ENCODE measurements at places on chromosomes 11 and 22.

- no peak for DNase-seq
These were observed 29.6 kb downstream of the SCUBE2 start for GRCh38 chr11:9061807-9062206.

DNA sequence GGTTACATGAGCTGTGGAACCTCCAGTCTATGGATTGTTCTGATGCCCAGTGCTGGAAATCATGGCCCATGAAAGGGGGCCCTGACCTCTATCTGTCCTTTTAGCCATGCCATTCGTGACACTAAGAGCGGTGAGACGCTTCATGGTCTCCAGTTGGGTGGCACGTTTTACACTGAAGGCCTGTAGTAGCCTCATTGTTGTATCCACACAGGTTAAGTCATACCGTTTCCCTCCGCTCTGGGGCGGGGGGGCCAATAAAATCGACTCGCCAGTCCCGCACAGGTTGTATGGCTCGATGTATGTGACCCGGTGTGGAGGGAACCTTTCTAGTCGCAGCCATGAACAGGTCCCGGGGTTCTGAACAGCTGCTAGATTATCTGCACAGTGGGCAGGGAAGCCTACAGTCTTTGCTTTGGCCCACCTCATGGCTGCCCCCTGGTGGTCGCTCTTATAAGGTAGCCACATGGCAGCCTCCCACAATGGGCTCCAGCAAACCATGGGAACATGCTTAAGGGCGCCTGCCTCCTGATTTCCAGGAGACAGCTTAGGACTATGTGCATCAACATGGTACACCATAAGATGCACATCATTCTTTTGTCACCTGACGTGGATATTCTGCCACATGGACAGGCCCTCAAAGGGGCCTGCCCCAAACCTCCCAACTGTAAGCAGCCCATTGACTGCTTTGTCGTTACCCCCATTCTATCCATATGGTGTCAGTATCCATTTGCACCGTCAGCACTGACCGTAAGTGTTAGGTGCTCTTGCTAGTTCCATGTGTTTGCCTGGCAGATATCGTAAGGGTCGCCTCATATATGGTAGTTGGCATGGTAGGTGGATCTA, 19.7 kb upstream of the APOL3 start:
- DNase-seq, result peak; percentile 97

DNA sequence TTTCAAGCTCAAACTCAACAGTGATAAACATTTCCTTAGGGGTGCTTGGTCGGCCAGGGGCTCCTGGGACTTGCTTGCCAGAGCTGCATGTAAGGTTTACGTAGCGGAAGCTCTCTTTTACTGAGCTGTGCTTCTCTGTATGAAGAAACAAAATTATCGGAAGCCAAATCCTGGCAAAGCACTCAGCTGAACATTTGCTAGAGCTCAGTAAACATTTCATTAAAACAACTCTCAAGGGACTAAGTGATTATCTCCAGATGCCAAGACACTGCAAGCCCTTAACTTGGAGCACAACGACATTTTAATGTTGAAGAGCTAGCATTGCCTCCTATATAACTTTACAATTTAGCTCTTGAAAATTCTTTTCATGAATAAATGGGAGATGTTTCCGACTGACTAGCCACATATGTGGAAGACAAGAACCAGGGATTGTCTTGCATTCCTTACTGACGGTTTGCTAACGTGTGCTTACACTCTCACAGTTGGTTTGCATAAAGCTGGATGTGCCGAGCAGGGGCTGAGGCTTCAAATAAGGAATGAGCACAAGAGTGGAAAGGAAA, 43.4 kb downstream of the SCUBE2 start:
- no peak for DNase-seq

DNA sequence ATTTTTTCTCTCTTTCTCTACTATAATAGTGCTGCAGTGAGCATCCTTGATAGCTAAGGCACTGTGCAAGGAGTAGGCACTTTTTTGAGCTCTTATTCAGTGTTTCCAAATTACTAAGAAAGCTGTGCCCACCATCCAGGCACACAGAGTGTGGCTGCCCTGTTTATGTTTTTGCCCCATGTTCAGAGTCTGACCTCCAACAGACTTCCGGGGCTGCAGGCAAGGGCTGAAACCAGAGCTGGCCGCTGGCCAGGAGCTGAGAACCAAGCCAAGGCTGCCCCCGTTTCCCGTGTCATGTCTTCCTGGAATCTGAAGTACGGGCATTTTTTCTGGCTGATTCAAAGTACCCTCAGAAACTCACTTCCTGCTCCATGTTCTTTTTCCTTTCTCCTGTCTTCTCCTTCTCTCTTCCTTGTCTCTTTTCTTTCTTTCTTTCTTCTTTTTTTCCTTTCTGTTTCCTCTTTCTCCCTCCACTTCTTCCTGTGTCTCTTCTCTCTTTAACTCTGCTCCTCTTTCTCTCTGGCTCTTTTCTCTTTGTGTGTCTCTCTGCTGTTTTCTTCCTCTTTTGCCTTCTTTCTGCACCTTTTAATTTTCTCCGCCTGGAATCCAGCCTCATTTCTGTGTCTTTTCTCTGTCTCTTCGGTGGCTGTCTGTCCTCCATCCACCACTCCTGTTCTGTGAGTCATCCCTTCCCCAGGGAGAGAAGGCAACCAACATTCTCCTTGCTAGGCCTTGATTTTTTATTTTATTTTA, 17.0 kb upstream of the KCTD14 start:
- DNase-seq, result peak; percentile 42

DNA sequence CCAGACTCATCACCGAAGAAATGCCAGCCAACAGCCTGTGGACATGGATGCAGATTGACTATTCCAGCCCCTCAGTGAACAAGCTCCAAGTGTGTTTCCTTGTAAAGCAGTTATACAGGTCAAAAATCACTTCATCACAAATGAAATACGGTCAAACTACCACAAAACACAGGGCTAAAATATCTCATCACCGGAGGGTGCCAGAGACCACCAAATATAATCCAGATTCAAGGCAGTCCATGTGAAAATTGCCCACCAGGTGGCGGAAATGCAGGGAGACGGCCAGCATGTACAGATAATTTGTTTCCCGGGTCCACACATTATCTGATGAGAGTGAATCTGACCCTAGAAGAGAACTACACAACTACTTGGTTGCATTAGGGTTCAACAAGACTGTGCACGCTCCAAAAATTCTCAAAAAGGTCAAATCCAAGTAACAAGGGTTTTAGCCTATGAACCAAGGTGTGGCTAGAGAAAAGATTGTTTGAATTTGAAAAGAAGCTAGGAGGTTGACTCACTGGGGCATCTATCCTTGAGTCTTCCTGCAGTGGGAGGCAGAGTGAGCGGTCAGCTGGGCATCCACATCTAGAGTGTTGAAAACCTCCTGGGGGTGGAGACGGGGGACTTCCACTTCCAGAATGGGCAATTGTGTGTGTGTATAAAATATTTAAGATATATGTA, 71.7 kb downstream of the IGLL5 start:
- DNase-seq, result peak; percentile 73

DNA sequence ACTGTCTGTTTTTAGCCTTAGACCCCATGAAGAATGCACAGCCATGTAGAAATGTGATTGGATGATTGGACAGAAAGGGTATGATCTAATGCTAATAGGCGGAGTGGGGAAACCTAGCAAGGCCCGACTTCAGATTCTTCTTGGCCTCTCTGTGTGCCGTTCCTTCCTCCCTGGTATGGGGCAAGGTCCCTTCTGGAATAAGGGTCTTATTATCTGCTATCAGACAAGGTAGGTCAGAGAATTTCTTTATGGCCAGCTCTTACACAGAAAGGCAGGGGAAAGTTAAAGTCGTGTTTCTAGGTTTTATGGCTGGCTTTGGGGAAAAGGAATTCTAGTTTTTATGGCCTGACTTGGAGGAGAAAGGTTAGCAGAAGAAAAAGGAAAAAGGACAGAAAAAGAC, 30.6 kb downstream of the DBX1 start:
- no peak for DNase-seq

- DNase-seq, result no peak
These were observed 45.4 kb upstream of the ANO3 start for GRCh38 chr11:26286472-26287066.

- DNase-seq, result no peak
These were observed 38.5 kb upstream of the PPARA start for GRCh38 chr22:46111645-46112306.

- no peak for DNase-seq
These were observed 53.2 kb downstream of the PIK3C2A start for GRCh38 chr11:17154409-17155159.

- DNase-seq, result no peak
These were observed 43.3 kb downstream of the USP35 start for GRCh38 chr11:78231962-78232501.

DNA sequence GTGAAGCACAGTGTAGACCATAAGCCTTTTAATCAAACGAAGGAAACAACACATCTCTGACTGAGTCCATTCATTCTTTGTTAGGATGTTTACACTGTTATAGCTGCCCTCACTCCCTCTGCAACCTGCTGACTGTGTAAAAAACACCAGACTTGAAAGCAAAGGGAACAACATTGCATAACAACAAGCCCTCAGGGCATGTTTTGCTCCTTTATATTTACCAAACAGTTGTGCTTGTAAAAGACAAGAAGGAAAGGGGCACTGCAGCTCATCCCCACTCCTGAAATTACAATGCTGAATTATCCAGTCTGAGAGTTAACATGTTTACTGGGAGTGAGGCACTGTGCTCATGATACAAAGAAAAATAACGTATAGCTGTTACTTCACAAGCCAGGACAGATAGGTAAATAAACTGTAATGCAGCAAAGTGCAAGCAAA, 46.4 kb downstream of the RAB30 start:
- DNase-seq, result no peak

DNA sequence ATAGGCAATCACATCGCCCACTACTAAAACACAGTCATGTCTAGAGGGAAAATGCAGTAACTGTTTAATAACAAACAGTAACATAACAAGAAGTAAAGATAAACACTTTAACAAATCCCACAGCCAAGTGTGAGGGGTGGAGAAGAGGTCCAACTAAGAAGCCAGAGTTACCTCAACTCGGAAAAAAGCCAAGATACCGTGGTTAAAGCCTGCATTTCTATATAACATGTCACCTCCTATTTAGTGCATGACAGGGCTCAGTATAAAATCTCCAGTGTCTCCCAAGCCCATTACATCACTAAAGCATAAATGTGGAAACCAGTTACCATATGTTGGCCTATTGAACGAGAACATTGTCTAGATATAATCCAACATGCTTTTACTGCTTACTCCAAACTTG, 281.7 kb downstream of the LRRC4C start:
- DNase-seq, result no peak

DNA sequence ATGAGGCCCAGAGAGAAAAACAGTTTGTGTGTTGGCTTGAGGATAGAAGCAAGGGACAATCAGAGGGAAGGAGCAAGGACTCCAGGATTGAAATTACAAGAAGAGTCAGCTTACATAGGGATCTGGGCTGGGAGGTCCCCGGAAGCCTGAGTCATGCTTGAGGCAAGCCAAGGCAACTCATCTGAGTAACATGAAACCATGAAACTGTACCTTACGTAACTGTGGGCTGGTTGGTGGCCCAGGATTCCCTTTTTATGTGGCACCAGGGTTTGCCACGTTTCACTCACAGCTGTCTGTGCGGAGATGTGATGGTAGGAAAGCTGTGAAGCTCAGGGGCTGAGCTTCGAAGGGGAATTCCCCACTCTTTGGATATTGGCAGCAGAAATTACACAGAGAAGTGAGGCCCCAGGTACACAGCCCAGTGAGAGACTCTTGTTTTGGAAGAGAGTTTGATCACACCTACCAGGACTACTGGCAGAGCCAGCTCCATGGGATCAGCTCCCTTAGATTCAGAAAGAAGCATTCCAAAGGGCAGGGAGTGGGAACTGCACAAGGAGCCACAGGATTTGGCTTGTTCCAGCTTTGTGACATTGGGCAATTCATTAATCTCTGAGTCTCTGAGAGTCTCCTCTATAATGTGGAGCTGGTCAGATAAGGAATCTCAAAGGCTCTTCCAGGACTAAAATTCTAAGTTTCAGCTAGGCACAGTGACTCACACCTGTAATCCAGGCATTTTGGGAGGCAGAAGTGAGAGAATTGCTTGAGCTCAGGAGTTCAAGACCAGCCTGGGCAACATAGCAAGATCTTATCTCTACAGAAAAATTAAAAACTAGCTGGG, 7.8 kb downstream of the SLC5A1 start:
- DNase-seq, result no peak

GRCh38 chr11:33692013-33692504, 8.6 kb downstream of the C11orf91 start:
- no peak for DNase-seq

GRCh38 chr11:8089791-8090510, 8.9 kb downstream of the TUB start:
- DNase-seq, result no peak

GRCh38 chr11:20754933-20755332, 85.5 kb downstream of the NELL1 start:
- DNase-seq, result no peak
